CD8-positive, alpha-beta T cell (primary cell): ENCODE measurements at places on chromosomes 5 and 9.

DNA sequence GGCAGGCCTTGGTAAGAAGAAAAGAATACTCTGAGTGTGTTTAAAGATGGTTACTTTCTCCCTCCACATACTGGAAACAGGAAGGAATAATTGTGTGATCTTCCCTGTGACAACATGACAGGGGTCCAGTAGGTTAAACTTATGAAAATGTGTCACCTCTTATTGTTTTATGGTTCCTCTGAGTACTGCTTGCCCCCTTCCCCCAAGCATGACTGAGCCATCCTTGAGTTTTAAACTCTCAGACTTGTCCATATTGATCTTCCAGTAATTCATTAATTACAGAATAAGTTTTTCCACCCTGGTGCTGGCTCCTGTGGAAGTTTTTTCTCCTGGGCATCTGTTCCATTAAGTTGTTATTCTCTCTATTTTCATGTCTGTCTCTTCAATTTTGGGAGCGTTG is 95.8 kb downstream of the CNTLN start:
- DNase-seq: no peak

DNA sequence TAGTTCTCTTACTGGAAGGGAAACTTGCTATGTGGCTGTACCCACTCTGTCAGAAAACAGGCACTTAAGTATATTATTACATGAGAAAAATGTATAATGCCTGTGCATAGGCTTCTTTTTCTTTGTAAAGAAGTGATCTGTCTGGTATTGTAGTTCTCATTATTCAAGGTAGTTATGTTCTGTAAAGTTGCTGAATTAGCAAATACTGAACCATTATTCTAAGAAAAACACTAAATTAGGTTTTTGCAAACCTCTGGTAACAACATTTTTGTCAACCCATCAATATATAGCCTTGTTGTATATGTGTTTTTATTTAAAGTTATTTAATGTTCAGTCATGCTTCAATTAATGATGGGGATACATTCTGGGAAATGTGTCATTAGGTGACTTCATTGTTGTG is 8.8 kb downstream of the RAD17 start:
- no peak for DNase-seq

- no peak for DNase-seq
Observed at GRCh38 chr9:90953805-90954204, 152.2 kb downstream of the SYK start.

DNA sequence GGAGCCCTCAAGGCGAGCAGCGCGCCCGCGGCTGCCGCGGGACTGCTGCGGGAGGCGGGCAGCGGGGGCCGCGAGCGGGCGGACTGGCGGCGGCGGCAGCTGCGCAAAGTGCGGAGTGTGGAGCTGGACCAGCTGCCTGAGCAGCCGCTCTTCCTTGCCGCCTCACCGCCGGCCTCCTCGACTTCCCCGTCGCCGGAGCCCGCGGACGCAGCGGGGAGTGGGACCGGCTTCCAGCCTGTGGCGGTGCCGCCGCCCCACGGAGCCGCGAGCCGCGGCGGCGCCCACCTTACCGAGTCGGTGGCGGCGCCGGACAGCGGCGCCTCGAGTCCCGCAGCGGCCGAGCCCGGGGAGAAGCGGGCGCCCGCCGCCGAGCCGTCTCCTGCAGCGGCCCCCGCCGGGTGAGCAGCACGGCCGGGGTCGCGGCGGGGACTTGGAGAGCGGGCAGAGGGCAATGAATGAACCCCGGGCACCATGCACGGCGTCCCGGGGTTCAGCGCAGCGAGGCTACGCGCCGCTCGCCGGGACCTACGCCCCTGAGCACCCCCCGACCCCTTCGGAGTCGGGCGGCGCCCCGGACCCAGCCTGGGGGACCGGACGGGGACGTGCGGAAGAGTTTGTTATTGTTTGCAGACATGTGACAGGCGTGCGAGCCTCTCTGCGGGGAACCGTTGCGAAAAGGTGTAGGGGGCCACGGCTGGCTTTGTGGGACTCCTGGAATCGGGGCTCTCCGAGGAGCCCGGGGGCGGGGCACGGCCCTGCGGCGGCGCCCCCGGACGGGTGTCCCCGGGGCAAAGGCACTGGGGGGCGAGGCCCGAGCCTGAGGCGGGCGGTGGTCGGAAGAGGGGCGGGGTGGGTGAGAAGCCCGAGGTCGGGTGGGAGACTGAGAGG is 553 bp downstream of the MAP3K1 start:
- peak; percentile 50 for DNase-seq

DNA sequence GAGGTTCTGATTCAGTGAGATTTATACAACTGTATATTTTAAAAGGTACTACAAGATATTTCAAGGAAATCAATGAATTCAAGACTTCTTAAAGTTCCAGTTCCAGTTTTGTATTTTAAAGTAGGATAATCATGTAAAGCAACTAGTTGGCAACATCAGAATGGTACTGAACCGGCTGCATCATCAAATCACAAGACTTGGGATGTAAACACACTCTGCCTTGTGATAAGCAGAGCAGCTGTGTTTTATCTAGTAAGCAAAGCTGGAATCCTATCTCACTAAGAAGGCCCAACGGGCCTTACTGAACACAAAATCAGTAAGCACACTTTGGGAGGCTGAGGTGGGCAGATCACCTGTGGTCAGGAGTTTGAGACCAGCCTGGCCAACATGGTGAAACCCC is 327.2 kb upstream of the NREP start:
- no peak for DNase-seq

- DNase-seq: no peak
Observed at GRCh38 chr9:18478501-18479361, 4.8 kb downstream of the ADAMTSL1 start.

DNA sequence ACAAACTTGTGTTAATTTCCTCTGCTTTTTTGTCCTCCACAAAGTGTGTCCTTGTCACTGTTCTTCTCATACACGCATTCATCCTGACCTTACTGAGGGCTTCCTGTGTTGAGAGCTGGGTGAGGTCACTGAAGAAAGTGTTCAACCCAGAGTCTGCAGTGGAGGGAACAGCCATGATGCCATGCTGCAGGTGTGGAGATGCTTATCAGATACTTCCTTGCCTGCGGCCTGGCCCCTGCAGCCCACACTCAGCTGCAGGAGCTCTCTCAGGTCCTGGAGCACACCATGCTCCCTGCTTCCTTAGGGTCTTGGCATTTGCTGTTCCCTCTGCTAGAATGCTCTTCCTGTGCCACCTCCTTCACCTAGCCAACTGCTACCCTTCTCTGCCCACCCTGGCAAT is 108.1 kb upstream of the SPRY4 start:
- peak; percentile 82 for DNase-seq

DNA sequence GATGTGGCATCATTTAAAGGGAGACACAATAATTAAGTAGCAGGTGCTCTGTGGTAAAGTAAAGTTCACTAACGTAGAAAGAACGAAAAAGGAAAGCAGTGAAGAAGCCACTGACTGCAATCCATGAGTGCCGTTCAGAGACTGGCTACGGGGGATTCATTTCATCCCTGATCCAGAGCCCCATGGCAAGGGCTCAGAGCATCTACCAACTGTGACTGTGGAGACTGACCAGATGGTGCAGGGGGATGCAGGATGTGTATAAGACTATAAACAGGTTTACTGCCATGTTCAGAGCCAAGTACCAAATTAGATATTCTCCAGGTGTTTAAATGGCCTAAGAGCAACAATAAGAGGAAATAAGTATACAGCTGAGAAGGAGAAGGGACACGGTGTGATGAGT is 47.7 kb downstream of the MARCHF11 start:
- no peak for DNase-seq

DNA sequence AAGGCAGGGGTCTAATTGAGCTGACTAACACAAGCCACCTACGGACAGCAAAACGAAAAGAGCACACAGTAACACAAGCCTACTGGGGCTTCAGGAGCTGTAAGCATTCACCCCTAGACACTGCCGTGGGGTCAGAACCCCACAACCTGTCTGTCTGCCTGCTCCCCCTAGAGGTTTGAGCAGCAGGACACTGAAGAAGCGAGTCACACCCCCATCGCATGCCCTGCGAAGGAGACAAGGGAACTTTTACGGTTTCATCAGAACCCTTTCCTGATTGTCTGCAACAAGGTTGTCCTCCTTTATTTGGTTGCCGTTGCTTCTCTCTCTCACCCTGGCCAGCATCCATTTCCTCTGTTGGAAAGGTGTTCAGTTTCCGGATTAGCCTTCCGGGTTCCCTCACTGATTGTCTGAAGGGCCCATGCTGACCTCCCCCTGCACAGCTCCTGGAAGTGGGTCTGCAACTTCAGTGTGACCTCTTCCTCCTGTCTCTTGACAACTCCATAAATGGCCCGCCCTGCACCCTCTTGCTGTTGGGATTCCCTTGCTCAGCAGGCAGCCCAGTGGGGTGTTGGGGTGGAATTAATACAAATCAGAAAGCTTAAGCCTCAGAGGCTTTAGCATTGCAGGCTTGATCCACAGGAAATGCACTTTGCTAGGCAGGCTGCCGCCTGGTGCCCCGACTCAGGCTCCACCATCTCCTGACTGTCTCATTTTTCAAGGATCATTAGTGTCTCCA is 258.9 kb upstream of the TLE4 start:
- DNase-seq: no peak

DNA sequence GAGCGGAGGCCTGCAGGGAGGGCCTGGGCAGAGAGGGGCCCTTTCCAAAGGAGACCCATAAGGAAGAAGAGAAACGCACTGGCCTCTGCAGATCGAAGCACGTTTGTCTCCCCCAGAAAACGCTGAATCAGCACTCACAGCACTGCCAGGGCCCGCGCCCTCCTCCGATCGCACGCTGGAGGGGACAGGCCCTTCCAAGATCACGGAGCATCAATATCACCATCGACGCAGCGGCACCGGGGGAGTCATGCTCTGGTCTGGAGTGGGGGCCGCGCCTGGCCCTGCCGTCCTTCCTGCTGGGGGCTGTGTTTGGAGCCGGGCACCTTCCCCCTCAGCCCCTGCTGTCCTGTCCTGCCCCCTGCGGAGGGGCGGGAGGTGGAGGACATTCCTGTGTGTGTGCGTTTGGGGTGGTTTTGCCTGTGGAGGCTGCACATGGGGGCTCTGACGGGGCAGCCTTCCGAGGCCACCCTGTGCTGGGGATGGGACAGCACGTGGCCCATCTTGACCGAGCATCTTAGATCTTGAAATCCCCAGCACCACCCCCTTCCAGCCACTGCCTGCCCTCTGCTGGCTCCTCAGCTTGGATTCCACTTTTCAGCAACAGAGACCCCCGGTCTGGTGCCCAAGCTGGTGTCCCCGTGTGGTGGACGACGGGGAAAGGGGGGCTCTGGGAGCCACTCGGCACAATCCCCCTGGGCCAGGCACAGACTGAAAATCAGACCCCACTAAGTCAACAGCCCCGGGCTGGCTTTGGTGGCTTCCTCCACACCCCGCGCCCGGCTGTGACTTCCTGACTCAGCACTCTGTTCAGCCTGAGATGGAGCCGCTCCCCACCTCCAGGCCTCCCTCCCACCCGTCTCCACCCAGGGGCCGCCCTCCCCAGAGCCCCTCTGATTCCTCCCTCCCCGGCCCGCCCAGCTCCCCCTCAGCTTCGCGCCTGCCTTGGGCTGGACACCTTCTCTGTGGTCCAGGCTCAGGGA is 8.3 kb downstream of the TMEM250 start:
- DNase-seq: no peak

- no peak for DNase-seq
Observed at GRCh38 chr9:83649515-83649914, 26.6 kb downstream of the IDNK start.

GRCh38 chr5:5558102-5558501 is 135.6 kb downstream of the ICE1 start:
- no peak for DNase-seq

DNA sequence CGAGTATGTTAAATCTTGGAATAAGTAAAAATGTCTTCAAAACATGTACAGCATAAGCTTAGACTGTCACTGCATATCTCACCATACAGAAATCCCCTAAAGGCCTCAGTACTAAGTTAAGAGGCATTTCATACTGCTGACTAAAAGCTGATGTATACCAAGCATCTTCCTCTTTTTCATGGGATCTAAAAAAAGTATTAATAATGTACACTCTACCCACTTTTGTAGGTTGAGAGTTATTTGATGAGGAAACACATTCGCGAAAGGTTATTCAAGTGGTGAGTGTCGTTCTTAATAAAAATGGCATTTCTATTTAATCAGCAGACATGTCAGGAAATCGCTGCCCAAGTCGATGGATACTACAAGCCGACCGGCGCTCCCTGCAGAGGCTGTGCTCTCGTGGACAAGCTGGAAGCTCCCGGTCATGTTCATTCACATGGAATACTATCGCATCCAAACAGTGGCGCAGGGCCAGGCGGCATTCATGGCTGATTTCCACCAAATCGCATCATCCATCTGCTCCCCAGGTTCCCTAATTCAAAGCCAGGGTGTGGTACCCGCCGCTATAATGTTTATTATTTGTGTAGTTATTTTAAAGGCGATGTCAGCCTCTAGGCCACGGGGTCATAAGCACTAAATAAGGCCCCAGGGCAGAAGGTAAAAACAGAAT is 724 bp downstream of the SGTB start:
- no peak for DNase-seq

GRCh38 chr9:129483415-129484351 is 137.2 kb downstream of the C9orf50 start:
- peak; percentile 57 for DNase-seq

DNA sequence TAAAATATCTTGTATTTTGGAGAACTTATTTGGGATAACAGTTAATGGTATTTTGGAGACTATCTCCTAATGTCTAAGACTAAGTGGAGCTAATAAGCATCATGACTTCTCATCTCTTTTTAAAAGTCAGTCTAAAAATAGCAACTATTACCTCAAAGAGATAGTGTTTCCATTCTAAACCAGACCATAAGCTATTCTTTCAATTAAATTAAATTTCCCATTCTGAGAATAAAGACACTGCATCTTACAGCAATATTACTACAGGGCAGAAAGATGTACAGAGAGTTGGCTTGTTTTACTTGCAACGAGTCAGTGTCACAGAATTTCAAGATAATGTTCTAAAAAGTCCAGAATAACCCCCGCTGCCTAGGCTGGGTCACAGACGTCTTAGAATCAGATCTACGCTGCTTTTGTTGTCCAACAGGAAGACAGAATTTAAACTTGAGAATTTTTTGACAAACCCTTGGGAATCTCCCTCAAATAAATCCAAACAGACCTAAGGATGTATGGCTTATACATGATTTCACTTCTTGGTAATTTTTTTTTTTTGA is 98.9 kb downstream of the USP20 start:
- no peak for DNase-seq

- DNase-seq: no peak
Observed at GRCh38 chr5:14109771-14110170, 33.4 kb upstream of the TRIO start.

GRCh38 chr5:61342071-61342501 is 10.0 kb downstream of the ZSWIM6 start:
- no peak for DNase-seq

GRCh38 chr5:124772457-124773200 is 26.2 kb upstream of the ZNF608 start:
- no peak for DNase-seq

DNA sequence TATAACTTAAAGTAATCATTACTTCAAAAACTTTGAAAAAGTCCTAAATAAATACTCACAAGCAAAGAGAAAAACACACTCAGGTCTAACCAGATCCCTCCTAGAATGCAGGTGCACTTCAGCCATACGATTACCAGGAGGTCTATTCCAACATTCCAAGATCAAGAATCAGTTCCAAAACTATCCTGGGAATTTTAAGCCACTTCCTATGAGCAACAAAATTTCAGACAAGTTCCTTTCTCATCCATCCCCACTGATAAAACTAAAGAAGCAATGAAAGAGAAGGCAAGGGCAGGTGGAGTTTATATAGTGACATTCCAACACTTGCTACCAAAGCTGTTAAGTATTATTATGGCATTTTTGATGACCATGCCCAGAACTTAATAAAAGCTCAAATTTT is 29.6 kb downstream of the MLLT3 start:
- no peak for DNase-seq

GRCh38 chr9:93207326-93207814 is 23.4 kb downstream of the WNK2 start:
- no peak for DNase-seq
